NCI-H1436 treated with DMSO at 0.1 percent for 48 hours (cell line): ENCODE measurements at places on chromosomes 7 and 10.

- no peak for DNase-seq
Measured at GRCh38 chr7:151191544-151191943, 4.5 kb upstream of the ASB10 start.

DNA sequence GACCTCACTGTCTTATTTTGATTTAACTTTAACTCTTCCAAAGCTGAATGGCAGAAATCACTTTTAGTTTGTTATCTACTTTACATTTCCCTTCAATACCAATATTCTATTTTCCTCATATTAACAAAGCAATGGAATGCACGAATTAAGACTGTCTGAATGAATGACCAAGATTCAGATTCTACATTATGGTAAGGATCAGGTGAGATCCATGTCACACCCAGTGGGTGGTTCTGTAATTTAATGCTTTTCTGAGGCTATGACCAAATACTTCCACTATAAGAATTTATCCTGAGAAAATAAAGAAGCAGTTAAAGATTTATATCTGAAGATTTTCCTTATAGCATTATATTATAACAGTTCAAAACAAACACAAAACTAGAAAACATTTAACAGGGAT lies 90.2 kb upstream of the NUPR2 start:
- no peak for DNase-seq

- DNase-seq: no peak
Measured at GRCh38 chr10:113631684-113632367, 32.0 kb downstream of the NRAP start.

DNA sequence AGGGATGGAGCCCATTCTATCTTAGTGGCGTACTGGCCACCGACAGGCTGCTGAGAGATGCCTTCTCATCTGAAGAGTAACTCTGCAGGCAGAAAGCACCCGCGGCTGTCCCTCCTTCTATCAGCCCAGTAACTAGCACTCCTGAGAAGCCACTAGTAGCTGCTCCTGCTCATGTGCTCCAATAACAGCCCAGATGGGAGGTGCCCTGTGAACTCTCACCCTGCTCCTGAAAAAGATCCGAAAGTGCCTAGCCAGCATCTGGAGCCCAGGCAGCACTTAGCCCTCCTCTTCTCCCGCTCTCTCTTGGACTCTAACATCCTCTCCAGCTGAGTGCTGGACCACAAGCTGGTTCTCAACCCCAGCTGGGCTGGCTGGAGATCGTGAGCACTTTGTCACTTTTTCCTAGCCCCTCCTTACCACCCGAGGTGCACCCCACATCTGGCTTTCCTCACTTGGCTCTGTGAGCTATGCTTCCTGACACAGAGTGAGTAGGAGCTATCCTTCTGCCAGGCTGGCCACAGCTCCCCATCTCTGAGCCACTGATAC lies 239.2 kb downstream of the GRID1 start:
- no peak for DNase-seq

- no peak for DNase-seq
Measured at GRCh38 chr10:71703577-71703976, 16.0 kb downstream of the C10orf105 start.

DNA sequence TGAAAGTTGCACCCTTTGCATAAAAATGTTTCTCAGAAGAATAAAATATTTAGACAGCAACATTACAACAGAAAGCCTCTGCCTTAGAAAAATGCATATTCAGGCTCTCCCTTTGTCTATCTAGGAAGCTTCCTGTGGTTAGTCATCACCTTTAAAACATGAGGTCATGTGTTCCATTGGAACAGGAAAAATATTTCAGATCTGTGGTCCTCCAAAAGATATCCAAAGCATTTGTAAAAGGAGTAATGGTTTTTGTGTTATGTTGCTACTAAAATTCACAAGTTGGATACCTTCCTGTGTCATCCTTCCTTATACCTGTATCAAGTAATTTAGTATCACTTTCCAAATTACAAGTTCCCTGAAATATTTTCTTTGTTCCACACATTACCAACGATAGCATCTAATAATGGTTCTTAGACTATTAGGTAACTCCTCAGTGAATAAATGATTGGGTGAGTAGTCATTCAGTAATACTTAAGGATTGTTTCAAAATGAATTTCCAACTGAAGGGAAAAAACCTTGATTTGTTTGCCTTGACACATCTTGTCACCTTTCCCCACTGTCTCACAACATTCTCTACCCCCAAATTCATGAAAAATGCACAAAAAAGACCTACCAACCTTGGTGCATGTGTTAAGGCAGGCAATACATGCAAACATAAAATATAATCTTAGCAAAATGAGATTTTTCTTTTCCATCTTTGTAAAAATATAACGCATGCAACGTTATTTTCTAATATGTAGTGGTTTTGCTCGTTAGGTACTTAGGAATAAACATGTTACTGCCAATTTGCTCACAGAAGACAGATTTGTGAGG lies 19.7 kb upstream of the RHOBTB1 start:
- no peak for DNase-seq

DNA sequence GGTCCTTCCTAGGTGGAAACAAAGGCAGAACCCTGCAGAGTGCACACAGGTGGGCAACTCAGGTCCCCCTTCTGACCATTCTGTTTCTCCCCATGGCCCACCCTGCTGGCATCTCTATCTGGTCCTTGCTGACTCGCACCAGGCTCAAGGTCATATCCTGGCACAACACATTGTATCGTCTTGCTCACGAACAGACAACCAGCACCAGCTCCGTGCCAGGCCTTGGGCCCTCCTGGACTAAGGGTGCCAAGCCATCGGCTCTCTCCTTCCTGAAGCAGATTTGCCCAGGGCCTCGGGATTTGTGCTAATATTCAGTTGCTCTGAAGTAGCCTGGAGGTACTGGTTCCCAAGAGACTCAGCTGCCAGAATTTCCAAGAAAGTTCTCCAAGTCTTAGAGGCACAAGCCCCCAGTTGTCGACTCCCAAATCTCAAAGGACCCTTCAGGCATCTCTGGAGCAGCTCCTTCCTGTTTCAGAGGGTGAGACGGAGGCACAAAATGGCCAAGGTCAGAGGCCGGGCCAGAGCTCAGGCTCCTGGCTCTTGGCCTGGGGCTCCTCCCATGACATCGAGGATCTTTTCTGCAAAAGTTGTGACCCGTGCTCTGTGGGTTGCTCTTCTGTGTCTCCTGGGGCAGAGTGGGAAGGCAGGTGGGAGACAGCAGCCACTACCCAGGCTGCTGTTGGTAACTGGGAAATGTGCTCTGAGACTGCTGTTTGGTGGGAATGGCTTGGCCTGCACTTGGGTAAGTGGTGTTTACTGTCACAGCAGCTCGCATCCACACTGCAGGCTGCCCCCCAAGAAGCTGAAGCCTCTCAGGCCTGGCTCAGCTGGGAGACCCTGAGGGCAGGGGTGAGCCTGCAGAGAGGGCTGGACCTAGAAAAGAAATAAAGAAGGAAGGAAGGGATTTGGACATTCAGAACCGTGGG lies 121.3 kb downstream of the RGS10 start:
- DNase-seq: no peak

DNA sequence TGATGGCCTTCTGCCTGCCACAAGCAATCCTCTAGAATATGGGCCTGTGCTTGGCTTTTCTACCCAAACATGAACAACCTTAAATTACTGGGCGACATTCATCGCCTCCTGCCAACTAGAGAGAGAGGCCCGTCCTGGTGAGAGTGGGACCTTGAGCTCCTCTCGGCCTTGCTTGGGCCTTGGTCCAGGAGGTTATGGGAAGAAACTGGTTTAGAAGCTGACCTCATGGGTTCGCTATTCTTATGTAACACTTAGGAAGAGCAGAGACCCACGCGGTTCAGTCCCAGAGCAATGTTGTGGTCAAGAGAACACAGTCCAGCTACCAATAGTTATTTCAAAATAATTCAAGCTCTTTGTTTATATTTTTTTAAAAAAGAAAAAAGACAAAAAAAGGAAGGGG lies 176.3 kb upstream of the ZNF32 start:
- no peak for DNase-seq

GRCh38 chr7:233249-234035 lies 41.1 kb downstream of the FAM20C start:
- no peak for DNase-seq

GRCh38 chr10:26217396-26218086 lies 967 bp downstream of the GAD2 start:
- no peak for DNase-seq

- DNase-seq: no peak
Measured at GRCh38 chr10:6061056-6061455, 1.1 kb downstream of the IL2RA start.

DNA sequence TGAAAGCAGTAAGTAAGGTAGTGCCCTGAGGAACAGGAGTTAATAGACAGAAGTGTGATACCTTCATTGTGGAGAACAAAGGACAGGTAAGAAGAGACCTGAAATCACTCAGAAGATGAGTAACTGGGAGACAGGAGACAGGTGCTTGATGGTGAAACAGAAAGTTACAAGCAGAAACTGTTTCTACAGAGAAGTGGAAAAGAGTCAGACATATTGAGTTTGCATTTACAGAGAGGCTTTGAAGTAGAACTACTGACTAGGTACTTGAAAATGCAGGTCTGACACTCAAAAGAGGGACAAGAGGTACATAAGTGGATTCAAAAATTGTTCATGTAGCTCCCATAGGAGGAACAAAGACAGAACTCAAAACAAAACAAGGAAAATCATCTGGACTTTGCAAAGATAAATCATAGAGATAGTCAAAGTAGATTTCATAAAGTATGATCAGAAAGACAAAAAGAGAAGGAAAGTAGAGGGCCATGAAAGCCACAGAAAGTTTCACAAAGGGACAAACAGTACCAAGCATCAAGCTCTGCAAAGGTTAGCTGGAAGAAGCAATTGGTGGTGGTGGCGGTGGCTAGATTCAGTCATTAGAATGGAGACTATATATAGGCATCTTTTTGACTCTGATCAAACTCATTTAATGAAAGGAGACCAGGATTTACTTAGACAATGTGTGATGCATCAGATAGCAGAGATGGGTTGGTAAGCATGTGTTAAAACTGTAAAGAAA lies 198.4 kb downstream of the PCLO start:
- DNase-seq: no peak

- DNase-seq: no peak
Measured at GRCh38 chr7:49099587-49100326, 175.4 kb downstream of the CDC14C start.

- DNase-seq: no peak
Measured at GRCh38 chr10:1873661-1874315, 136.5 kb upstream of the ADARB2 start.

GRCh38 chr10:87860816-87861403 lies 2.4 kb downstream of the KLLN start:
- DNase-seq: no peak

DNA sequence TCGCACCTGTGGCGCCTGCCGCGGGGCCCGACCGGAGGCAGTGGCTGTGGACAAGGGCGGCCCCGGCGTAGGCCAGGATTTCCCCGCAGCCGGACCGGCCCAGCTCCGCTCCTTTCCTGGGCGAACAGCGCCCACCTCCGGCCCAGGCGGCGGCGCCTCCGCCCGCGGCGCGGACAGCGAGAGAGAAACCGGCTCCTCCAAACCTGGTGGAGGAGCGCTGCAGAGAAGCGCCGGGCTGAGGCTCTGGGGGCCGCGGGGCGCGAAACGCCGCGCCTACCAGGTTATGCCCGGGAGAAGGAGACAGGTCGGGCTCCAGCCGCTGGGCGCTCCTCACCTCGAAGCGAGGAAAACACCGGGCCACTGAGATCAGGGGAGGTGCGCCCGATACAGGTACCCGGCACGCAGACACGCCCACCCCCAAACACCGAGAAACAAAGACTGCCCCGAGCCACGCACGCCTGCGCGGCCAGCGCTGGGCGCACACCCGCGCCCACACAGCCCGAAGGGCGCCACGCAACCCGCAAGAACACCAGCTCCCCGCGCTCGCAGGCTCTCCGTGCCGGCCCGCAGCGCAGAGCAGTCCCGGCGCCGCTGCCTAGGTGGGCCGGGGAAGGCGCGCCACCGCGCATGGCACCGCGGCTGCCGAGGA lies 3.3 kb downstream of the GRID1 start:
- no peak for DNase-seq

- DNase-seq: no peak
Measured at GRCh38 chr10:117483056-117483590, 59.4 kb upstream of the EMX2 start.

DNA sequence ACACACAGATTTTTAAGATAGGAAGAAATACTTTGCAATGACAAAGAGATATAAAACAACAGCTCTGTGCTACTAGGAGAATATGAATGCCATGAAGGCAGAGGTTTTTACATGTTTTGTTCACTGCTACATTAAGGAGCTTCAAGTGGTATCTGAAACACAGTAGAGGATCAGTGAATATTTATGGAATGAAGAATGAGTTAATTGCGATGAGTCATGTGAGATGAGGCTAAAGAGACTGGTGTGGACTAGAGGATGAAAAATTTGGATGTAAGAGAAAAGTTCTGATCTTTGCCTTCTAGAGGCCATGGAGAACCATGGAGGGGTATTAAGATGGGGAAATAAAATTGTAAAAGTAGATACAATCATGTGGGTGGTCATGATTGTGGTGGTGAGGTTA lies 434.2 kb downstream of the PHTF2 start:
- DNase-seq: no peak

DNA sequence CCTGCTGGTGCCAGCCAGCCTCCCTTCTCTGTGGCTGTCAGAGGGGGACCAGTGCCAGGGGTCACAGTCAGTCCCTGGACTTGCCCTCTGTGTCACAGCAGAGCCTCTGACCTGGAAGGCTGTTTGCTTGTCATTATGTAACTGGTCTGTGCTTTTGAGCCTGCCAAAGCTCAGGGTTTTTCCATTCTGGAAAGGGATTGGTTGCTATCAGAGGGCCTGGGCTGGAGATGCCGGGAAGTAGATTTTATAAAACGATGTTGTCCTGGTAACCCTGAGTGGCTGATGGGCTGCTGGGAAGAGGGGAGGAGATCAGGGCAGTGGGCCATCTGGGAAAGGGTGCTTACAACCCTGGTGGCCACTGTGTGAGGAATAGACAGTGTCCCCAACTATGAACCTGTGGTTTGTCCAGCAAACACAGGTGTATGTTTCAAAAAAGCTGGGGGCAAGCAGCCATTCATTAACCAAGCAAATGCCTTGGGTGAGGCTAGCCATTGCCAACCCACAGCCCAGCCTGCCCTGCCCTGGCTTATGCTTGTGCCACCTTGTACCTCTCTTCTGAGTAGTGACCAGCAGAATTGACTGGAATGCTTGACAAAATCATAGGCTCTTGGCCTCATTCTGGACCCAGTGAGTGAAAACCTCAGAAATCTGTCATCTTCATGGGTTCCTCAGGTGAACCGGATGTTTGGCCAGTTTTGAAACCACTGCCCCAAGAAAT lies 21.6 kb downstream of the SFTPD start:
- no peak for DNase-seq

DNA sequence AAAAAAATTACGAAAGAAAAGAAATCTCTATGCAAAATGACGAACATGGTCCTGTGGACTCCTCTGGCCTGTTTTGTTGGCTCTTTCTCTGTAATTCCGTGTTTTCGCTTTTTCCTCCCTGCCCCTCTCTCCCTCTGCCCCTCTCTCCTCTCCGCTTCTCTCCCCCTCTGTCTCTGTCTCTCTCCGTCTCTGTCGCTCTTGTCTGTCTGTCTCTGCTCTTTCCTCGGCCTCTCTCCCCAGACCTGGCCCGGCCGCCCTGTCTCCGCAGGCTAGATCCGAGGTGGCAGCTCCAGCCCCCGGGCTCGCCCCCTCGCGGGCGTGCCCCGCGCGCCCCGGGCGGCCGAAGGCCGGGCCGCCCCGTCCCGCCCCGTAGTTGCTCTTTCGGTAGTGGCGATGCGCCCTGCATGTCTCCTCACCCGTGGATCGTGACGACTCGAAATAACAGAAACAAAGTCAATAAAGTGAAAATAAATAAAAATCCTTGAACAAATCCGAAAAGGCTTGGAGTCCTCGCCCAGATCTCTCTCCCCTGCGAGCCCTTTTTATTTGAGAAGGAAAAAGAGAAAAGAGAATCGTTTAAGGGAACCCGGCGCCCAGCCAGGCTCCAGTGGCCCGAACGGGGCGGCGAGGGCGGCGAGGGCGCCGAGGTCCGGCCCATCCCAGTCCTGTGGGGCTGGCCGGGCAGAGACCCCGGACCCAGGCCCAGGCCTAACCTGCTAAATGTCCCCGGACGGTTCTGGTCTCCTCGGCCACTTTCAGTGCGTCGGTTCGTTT lies 83.5 kb upstream of the SLF2 start:
- DNase-seq: no peak
